ENCODE measurements at places on chromosomes 7 and 10.

- no peak for DNase-seq
Measured at GRCh38 chr7:117889611-117890010, 16.4 kb upstream of the CTTNBP2 start.

- DNase-seq: no peak
Measured at GRCh38 chr10:133466683-133467275, 13.0 kb downstream of the SCART1 start.

DNA sequence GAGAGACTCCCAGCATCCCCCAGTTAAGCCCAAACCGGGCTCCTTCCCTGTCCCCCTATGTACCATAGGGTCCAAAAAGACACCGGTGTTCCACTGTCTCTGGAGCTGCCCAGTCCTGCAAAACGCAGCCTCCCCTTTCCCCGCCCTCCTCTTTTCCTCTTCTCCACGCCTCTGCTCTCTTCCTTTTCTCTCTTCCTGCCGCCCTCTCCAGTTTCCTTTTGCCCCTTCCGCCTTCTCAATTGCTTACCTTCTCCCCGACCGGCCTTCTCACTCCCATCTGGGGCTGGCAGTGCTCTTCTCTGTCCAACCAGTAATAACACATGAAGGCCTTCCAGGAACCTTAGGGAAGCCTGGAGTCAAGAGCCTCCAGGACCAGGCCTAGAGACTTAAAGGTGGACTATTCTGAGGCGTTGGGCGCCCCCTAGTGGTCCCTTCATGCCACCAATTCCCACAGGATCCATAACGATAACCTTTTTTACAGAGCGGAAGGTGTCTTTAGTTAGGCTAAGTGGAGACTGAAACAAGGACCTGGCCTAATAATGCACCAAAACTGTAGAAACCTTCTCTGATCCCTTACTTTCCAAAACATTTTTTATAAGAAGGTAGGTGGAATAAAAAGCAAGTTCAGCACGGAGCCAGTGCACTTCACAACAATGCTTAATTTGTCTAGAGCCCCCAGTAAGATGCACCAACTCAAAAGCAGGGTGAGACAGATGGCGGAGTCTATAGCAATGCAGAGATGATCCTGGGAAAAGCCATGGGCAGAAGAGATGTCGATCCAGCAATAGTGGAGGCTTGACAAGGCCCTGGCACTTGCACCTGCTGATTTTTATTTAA, 27.2 kb upstream of the MSRB2 start:
- peak; percentile 77 for DNase-seq

GRCh38 chr7:74103219-74103772, 19.7 kb downstream of the LIMK1 start:
- no peak for DNase-seq

DNA sequence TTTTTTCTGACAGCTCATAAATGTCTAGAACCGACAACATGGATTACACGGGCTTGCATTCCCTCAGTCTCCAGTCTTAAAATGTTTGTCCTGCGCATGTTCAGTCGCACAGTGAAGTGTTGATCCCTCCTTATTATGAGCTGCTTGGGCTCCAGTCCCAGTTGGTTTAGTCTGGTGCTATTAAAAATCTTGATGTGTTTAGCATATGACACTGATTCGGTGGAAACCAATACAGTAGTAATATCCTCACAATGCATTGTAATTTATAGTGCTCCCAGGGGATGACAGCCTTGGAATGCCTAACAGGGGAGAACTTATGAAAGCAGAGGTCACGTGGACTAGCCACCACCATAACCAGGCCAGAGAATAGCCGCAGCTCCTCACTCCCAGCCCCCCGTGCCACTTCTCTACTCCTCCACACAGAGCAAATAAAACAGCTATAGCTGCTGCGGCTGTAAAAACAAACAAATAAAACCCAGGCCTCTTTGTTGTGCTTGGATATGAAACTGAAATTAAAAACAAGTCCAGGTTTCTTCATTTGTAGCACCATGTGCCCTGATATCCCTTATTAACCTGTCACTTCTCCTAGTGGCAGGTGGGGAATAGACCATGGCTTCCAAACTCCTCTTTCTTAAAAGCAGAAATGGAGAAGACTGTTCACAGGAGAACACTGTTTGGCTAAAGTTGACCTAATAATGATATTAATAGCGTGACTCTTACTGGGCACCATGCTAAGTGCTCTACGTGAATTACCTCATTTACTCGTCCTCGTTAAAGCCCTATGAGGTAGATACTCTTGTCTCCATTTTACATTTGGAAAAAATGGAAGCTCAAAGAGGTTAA, 7.7 kb downstream of the DPCD start:
- no peak for DNase-seq

DNA sequence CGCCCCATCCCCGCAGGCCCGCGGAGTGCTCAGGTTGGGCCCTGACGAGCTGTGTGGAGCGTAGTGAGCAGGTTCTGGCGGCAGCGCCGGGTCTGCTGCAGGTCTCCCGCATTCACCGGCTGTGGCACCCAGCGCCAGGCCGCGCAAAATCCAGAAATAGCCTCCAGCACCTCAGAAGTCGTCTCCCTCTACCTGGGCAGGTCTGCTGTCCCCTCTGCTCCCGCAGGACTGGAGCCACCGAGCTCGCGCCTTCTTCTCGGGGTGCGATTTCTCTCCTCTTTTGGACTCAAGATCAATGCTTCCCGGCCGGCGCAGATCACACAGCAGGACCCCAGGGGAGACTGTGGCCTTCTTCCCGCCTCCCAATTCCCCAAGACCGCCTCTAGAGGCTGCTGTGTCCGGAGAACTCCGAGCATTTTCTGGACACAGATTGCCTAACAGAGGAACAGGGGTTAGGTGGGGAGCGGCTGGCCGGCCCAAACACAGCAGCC, 8.4 kb downstream of the TLX1 start:
- DNase-seq: no peak

DNA sequence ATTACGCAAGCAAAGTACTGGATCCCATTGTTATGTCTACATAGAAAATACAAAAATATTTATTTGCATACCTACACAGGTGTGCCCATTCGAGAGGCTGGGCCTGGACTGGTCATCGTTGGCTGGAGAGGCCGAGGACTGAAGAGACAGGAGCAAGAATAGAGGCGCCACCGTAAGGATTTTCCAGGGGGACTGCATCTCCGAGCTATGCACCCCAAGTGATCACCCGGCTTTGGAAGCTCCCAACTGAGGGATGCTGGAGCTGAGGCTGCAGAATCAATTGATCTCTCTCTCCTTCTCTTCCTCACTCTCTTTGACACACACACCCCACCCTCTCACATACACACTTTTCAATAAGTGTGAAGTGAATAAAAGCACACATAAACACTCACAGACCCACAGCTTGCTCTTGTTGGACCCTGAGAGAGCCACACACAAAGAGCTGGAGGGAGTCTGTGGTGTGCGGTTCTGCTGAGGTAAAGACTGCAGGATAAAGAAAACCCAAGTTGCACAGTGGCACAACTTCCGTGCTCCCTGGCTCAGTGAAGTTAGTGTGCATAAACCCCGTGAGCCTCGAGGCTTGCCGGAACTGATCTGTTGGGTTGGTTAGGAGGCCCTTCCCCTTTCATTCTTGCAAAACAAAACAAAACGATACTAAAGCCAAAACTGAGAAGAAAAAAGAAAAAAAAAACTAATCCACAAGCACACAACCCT, at the start of gene AOAH:
Gene AOAH, minus strand, starts transcription at position 544 of the 714 bp plus-strand sequence. Its CDS starts 346 bp downstream, at position 198.
- peak; percentile 37 for DNase-seq

DNA sequence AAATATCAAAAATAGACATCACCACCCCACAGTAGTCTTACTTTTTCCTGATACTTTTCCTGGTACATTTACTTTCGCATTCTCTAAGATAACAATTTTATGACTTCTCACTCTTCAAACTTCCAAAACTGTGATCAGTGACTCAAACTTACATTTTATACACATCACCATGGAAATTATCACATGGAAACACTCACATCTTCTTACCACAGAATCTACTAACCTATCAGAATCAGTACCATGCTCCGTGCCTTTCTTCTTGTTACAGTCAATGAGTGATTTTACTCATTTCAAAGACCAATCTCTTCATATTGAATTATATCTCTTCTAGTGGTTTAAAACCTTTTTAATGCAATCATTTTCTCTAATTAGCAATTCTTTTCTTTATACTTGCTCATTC, 120.3 kb downstream of the PTEN start:
- DNase-seq: no peak

DNA sequence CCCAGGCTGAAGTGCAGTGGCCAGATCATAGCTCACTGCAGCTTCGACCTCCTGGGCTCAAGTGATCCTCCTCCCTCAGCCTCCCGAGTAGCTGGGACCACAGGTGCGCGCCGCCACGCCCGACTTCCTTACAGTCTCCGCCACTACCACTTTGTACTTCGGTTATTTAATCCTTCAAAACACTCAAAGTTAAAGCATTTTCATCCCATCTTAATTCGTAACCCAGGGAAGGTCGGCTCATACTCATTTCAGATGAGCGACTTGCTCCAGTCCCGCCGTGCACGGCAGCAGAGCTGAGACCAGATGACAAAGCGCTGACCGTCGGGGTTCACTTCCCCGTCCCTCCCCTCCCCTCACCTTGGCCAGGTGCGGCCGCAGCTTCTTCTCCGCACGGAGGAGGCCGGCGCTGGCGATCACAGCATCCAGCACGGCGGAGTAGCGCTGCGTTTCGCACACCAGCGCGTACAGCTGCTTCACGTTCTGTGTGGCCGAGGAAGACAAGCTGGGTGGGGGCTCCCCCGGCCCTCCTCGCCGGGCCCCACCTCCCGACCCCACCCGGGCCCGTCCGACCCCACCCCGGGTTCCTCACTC, 457 bp downstream of the NSUN5 start:
- no peak for DNase-seq

- DNase-seq: no peak
Measured at GRCh38 chr10:52443419-52444388, 129.6 kb downstream of the DKK1 start.

GRCh38 chr7:156082048-156083040, 270.1 kb upstream of the SHH start:
- no peak for DNase-seq

DNA sequence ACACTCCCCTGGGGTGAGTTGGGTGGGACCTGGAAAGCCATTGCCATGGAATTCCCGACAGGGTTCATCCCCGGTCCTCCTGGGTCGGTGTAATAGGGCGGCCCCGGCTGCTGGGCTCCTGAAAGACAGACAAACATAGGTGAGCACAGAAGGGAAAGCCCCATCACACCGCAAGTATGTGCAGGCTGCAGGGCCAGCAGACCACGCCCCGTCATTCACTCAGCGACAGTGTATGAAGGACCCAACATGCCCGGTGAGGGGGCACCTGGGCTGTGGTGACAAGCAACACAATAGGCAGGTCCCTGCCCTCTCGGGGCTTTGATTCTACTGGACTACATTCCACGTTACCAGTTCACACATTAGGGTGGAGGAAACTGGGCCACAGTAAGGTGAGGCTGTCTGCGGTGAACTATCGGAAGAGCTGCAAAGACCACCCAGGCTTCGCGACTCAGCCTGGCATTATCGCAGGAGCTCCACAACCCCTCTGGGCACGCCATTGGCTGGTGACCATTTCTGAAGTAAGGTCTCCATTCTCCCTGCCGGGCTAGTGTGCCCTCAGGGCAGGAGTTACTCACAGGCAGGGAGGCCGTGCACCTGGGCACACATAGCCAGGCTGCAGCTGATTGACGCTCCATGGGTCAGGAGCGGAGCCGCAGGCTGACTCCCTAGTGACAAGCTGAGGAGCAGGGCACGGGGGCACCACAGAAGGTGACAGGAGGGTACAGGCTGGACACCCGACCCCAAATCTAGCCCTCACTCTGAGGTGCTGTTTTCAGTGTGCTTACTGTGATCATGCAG, 99.2 kb downstream of the VOPP1 start:
- DNase-seq: no peak

DNA sequence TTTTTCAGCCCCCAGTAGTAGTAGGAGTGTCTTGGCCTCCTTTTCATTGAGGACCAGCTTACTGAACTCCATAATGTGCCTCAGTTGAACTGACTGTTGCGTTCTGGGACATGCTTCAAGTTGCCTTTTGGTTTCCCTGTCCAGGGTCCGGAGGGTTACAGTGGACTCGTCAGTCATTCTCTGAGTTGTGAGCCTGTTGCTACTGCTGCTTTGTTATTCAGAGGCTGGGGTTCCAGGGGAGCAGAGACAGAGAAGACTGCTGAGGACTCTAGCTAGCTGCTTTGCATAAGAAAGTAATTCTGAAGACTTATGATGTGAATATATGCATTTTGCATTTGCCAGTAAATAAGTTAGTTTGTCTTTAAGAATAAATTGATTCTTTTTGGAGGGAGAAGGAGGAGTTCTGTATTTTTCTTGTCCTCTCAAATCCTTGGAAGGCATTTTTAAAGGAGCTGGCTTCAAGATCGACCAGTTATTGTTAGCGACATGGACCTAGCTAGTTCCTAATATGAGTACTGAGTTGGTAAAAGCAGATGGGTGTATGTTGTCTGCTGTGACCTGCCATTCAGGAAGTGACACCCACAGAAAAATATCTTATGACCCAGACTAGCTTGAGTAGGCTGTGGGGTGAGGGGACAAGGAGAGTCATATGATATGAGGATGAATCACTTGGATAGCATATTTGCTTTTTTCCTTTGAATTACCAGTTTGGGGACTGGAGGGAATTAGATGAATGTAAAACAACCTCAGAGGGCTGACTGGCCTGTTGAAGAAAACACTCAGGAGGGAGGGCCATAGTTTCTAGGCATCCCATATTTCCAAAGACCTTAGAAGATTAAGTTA, 8.3 kb downstream of the PI4K2A start:
- peak; percentile 71 for DNase-seq

- DNase-seq: no peak
Measured at GRCh38 chr7:48420206-48420605, 248.9 kb downstream of the ABCA13 start.

DNA sequence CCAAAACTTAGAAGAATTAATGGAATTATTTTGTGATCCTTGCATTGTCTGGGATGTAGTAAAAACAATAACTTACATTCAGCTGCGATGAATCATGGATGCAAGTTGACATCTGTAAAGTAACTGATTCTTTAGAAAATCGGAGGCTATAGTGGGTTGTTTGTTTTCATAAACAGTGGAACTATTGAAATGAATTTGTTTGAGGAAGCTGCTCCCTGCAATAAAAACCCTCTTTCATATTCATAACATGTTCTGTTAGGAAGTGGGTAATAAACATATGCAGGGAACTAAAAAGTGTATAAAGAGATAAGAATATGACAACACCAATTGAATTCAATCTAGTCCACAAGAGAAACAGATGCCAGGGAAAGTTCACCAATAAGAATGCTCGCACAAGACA, 53.6 kb downstream of the AGMO start:
- DNase-seq: no peak

DNA sequence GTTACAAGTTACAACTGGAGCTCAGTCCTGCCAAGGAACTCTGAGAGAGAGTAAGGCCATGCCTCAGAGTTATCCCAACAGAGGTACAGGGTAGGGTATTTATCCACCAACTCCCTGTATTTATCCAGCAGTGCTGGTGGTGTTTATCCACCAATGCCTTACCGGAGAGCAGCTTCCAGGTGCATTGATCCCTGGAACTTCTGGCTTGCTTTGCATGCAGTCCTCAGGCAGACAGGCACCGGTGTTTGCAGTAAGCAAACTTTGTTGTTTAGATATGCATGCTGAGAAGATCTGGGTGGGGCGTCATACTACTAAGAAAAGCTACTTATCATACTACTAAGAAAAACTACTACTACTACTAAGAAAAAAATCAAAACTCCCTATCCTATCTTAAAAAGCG, 92.4 kb downstream of the CYP26A1 start:
- DNase-seq: no peak

All from umbilical cord (tissue), 2 donors.